ENCODE measurements at places on chromosomes 1 and 21.

DNA sequence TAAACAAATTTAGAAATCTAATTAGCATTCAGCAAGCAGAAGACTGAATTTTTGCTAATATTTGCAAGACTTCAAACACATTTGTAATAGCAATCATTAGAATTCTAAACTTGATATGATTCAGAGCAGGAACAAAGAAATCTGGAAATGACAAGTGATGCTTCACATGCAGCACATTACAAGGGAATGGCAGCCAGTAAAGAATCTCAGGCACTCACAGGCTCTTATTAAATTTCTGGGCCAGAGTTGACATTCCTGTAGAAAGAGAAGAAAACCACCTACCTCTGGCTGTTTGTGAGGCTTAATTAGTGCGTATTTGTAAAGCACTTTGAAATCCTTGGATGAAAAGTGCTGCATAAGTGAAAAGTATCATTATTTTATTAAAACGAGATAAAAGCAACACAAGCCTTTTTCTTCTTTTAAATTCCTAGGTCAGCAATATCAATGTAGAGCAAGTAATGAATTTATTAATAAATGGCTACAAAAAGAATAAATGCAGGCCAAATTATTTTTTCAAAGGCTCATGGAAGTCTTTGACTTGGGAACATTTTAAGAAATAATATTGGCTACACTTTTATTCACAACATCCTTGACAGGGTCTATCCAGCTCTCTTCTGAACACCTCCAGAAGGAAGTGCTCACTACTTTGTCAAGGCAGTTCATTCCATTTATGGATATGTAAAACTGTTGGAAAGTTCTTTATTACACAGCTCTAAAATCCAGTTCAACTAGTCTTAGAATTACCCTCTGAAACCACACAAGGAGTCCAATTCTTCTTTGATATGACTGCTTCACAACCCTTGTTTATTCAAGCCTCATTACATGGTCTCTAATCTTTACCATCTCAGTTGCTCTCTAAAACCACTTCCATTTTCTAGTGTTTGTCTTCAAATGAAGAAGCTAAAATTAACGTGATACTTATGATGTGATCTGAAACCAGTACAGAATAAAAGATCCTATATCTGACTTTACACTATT lies 32.1 kb upstream of the SCYL3 start:
- DNase-seq: no peak

- DNase-seq: no peak
These were observed 176.9 kb upstream of the FMN2 start for GRCh38 chr1:239914751-239915231.

DNA sequence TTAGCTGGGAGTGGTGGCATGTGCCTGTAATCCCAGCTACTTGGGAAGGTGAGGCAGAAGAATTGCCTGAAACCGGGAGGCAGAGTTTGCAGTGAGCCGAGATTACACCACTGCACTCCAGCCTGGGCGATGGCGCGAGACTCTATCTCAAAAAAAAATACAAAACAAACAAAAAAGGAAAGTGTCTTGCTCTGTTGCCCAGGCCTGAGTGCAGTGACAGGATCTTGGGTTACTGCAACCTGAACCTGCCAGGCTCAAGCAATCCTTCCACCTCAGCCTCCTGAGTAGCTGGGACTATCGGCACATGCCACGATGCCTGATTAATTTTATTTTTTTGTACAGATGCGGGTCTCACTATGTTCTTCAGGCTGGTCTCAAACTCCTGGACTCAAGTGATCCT lies 33.3 kb downstream of the DEGS1 start:
- DNase-seq: no peak

DNA sequence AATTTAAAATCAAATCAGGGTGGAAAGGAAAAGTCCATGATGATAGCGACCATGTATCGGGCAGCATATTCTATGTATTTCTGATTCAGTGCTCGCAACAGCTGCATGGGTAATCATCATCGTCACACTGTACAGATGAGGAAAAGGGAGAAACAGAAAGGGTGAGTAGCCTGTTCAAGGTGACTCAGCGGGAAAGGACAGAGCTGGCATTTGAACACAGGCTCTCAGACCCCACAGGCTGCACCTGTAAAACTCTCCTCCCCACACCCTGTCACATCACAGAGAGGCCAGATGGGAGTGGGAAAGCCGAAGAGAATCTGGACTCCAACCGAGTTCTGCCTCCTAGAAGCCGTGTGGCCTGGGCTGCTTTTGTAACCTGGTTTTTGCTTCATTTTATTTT lies 14.0 kb downstream of the RUNX1 start:
- DNase-seq: no peak
